ENCODE measurements at places on chromosomes 11 and 22.

DNA sequence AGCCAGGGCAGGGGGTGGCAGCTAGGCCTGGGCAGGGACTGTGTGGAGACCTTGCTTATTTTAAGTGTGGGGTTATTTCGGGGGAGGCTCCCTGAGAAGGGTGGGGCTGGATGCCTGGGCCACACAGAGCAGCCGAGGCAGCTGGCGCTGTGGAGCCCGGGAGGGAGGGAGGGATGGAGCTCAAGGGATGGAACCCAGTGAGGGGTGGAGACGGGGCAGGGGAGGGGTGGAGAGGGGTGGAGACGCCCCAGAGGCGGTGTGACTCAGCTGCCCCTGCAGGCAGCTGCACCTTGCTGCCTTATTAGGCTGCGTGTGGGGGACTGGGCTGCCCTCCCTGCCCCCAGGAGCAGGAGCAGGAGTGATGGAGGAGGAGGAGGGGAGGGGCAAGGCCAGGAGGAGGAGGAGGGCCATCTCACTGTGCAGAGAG lies 9.8 kb upstream of the TSSC4 start:
- peak; percentile 23 for DNase-seq

- DNase-seq: no peak
These were observed 256.5 kb downstream of the CNTN5 start for GRCh38 chr11:99277281-99277680.

DNA sequence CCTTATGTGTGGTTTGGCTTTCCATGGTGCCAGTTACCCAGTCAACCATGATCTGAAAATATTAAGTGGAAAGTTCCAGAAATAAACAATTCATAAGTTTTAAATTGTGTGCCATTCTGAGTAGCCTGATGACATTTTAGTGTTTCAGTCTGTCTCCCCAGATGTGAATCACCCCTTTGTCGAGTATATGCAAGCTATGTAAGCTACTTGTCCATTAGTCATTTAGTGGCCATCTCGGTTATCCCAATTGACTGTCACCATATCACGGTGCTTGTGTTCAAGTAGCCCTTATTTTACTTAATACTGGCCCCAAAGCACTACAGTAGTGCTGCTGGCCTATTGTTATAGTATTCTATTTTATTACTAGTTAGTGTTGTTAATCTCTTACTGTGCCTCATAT lies 44.9 kb downstream of the ATG16L2 start:
- DNase-seq: no peak

DNA sequence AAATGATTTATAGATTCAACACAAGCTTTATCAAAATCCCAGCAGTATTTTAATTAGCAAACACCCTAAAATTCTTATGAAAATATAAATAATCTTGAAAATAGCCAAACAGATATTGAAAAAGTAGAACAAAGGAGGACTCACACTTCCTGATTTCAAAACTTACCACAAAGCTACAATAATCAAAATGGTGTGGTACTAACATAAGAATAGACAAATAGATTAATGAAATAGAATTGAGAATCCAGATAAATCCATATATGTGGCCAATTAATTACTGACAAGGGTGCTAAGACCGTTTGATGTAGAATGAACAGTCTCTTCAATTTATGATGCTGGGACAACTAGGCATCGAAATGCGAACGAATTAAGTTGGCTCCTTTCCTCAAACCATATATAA lies 49.6 kb upstream of the TEAD1 start:
- DNase-seq: no peak

DNA sequence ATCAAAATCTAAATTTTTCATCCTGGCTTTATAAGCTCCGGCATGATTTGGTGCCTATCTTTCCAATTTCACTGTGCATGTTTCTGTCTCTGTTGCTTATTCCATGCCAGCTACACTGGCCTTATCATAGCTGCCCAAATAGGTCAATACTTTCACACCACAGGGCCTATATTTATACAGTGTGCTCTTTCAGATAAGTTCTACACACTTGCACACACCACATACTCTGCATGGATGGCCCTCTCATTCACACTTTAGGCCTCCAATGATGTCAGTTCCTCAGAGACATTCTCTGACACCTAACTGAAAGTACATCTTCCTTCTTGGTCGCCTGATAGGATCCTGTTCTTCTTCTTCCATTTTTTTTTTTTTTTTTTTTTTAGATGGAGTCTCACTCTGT lies 7.0 kb downstream of the ALG8 start:
- DNase-seq: no peak

DNA sequence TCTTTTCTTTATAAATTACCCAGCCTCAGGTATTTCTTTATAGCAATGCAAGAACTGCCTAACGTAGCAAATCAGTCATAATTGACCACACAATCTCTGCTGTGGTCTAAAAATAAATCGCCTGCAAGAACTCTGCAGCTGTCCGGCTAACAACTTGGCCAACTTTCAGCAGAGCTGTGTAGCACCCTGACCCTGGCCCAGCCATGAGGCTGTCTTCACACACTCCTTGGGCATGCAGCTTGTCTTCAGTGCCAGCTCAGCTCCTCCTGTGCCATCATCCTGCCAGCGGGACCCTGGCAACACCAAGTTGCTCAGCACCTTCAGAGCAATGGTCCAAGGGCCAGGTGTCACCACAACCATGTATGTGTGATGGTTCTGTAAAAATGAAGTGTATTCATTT lies 355.6 kb downstream of the OPCML start:
- DNase-seq: no peak

DNA sequence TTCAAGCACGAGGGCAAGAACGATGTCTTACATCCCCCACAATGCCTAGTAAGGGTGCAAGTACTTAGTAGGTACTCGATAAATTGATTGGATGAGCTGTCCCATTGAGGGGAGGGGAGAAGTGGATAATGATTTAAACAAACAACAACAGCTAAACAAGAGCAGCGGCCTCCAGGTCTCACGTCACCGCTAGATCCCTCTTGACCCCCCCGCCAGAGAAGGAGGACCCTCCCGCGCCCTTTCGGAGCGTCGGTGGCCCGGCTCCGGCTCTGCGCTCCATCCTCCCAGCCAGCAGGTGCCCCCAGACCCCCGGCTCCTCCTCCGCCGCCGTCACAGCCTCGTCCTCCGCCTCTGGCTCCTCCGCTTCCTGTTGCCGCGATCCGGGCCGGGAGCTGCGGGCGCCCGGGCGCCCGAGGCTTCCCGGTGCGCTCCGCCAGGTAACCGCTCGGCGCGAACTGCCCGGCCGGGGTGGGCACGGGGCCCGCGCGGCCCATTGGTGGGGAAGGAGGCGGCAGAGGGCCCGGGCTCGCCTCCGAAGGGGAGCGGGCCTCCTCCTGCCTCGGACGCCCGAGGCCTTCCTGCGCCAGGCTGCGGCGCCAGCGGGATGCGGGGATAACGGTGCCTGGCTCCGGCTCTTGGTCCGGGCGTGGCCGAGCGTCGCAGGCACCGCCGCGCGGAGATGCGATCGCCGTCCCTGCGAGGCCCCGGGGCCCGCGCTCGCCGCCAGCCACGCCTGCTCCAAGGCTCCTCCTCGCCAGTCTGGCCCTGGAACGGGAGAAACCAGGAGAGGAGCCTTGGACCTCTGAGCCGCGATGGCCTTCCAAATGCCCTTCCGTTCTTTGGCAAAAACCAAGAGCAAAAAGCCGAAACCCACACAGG lies at the start of gene TLCD5:
TLCD5 (plus strand) TSS at position 368 of the 879 bp plus-strand sequence. CDS start 2,143 bp downstream, outside the sequence.
- DNase-seq: peak; percentile 59

DNA sequence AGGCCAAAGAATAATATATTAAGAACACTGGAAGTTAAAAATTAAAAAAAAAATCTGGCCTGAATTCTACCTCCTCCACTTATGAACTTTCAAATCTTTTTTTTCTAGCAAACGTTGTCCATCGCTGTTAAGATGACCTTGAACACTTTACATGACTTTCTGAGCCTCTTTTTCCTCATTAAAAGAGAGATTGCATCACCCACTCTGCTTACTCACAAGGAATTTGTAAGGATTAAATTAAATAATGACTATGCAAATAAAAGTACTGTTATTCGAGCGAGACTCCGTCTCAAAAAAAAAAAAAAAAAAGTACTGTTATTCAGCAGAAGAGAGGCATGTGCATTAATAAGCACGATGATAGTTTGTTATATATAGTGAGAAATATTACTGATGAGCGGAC lies 285.1 kb upstream of the CCDC90B start:
- DNase-seq: no peak

DNA sequence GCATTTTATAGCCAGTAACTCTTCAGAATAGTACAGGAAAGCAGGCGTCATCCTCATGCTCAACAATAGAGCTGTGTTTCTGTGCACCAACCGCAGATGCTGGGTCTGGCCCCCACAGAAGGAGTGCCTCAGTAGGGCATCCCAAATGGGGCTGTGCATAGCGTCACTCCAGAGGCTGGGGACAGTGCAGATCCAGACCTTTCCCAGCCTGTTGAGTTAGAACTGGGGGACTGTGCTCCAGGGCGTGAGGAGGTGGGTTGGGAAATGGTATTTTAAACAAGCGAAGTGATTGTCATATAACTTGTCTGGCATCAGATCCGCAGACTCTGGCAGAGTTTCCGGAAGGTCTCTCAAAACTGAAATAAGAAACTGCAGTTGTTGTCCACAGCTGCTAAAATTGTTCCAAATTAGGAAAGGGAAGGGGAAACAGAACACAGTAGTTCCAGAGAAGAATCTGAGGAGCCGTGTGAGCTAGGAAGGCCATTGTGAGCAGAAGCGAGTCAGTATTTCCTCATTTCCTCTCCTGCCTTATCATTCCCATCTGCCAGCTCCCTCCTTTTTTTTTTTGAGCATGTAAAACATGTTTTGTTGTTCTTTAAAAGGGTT lies 52.2 kb downstream of the JAM3 start:
- DNase-seq: no peak

DNA sequence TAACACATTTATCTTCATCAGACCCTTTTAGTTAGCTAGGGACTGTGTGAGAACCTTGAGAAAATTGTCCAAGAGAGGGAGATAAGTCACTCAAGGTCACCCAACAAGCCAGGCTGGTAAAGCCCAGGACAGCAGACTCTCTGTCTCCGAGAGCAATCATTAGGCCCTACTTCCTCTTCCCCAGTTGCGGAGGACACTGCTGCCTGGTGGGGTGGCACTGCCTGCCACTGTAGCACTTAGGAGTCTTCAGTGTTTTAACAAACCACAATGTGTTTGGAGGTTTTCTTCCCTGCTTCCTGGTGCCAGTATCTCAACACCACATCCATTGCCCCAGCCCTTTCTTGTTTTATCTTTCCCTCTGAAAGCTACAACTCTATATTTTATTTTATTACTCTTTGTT lies 132.1 kb upstream of the LDLRAD3 start:
- DNase-seq: no peak

DNA sequence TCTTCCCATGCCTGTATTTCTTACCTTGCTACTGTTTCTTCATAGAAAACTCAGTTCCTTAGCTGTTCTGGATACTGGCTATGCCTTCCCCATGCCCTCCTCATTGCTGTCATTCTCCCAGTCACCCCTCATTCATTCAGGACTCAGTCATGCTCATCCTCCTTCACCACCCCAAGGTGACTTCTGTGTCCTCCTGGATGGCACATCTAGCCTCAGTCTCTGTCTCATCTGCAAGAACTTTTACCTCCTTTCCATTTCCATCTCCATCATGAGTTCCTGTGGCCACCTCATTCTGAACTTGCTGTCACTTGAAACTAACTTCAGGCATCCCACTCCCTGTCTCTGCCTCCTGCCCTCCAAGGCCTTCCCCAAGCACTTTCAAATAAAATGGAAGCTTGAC lies 42.3 kb downstream of the PANX1 start:
- DNase-seq: no peak

GRCh38 chr11:73982990-73983740 lies 522 bp upstream of the UCP2 start:
- peak; percentile 85 for DNase-seq

DNA sequence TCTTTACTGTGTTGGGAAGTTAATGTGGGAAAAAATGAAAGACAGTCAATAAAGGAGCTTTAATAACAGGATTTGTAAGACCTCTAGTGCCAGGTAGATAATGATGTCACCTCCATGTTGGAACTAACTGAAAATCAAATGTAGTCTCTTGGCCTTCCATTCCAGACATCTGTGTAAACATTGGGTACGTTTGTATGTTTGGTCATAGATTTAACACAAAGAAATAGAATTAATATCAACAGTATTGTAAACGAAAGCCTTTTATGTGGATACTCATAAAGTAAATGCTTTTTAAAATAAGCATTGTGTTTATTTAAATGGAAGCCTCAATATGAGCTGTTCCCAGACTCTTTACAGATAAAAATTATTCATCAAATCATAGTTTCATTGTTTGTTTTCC lies 605.7 kb downstream of the METTL15 start:
- peak; percentile 10 for DNase-seq

- peak; percentile 41 for DNase-seq
These were observed at the start of gene TMEM132A for GRCh38 chr11:60924110-60924905. TMEM132A (plus strand) TSS chr11:60924460; CDS start chr11:60924634, 174 bp downstream.

DNA sequence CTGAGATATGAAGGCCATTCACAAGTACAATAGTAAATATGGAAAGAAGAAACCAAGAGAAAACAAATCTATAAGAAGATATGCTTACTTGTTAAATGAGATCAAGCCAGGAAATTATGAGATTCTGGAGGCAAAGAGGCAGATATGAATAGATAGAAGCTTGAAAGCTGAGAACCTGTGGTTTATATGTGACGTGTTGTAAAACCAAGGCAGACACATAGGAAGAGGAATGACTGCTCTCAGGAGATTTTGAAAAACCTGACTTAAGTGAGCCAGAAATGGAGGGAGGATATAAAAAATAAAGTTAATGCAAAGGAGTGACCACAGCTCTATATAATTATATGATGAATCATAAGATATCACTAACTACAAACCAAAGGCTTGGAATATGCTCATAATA lies 1160.5 kb upstream of the CNTN5 start:
- no peak for DNase-seq

GRCh38 chr11:102981324-102981910 lies 25.9 kb upstream of the MMP13 start:
- DNase-seq: no peak

GRCh38 chr22:44793506-44794172 lies 41.3 kb downstream of the ARHGAP8 start:
- DNase-seq: no peak

DNA sequence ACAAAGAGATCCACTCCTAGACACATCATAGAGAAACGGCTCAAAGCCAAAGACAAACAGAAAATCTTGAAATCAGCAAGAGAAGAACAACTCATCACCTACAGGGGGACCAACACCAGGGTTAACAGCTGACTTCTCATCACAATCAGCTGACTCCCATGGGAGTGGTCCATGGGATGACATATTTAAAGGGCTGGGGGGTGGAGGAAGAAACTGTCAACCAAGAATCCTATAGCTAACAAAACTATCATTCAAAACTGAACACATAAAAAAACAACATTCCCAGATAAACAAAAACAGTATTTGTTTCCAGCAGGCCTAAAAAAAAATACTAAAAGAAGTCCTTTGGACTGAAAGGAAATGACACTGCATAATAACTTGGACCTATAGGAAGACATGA lies 86.7 kb downstream of the APOL5 start:
- no peak for DNase-seq

- DNase-seq: no peak
These were observed 435.1 kb upstream of the CCDC90B start for GRCh38 chr11:83721263-83721662.

DNA sequence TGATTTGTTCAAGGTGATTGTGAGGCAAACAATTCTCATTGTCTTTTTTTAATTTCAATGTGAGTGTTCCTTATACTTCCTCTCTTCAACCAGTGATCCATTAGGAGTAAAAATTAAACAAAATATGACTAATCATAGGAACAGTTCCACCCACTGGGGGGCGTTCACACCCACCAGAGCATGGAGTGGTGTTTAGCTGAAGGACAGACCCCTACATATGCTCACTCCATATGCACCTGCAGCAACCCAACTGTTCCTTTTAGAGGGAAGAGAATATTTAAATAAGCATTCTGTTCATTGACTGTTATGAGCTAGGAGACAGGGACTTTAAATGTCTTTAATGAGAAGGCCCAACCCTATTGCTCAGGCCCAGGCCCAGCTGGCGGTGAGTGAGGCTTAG lies 78.7 kb upstream of the DRD2 start:
- no peak for DNase-seq

Measured in NCI-H1417 treated with DMSO at 0.1 percent for 48 hours (cell line).